ENCODE measurements at places on chromosomes 2 and 18.

DNA sequence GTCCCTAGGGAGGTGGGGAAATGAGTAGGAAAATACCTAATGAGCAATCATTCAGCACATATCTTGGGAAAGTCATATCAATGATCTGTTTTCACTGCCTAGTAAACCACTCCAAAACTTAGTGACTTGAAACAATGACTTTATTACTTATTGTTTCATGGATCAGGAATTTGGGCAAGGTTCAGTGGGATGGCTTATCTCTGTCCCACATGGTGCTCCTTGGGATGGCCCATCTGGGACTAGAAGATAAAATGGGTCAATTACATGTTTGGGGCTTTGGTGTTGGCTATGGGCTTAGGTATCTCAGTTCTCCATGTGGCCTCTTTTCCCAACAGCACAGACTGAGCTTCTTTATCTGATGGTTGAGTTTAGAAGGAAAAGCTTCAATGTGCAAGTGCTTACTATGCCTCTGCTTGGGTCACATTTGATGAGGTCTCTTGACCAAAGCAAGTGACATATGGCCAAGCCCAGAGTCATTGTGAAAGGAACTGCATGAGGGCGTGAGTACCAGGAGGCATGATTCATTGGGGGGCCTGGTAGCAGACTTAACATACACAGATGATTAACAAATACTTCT lies 218.1 kb upstream of the TNP1 start:
- no peak for DNase-seq

DNA sequence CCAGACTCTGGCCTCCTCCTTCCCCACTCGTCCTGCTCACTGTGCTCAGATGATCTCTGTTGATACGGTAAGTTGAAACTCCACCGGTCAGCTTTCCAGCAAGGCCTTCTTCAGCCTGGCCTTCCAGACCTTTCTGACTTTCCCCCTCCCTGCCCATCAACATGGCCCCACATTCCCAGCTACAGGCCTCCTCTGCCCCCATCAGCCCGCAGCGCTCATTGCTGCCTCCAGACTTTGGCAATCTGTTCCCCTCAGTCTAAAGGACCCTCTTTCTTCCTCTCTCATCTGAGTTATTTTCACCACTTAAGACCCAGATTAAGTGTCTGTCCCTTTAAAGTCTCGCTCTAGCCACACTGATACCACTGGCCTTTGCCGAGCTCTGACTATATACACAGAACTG lies 10.6 kb downstream of the LOXHD1 start:
- DNase-seq: no peak

DNA sequence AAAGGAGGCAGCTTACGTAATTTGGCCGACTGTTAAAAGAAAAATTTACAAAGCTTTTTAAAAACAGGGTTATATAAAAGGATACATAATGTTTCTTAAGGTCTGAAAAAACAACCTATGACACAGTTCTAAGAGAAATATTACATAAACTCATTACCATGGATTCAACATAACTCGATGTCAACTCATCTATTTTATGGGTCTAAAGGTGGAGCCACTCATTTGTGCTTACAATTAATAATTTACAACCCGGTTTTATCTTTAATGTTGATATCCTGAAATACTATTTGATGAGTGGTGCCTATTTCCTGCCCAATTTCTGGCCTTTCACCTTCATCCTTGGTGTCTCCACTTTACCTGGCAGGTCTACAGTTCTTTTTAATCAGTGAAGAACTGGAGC lies 15.1 kb downstream of the USP40 start:
- DNase-seq: no peak

GRCh38 chr2:27977731-27978312 lies 87.3 kb downstream of the BABAM2 start:
- DNase-seq: no peak

- no peak for DNase-seq
Measured at GRCh38 chr2:236601316-236602202, 31.9 kb downstream of the ACKR3 start.

DNA sequence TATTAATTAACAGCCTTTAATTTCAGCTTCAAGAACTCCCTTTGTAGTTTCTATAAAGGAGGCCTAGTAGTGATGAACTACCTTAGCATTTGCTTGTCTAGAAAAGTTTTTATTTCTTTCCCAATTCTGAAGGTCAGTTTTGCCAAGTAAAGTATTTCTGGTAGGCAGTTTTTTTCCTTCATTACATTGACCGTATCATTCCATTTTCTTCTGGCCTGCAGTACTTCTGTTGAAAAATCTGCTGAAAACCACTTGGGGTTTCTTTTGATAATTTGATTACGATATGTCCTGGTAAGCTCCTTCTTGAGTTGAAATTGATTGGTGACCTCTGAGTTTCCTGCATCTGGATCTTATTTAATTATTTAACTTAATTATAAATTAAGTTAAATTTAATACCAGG lies 691.8 kb downstream of the TSN start:
- no peak for DNase-seq

Measured in ELF-1 (cell line).